CD8-positive, alpha-beta T cell (primary cell): ENCODE measurements at places on chromosomes 3 and 15.

DNA sequence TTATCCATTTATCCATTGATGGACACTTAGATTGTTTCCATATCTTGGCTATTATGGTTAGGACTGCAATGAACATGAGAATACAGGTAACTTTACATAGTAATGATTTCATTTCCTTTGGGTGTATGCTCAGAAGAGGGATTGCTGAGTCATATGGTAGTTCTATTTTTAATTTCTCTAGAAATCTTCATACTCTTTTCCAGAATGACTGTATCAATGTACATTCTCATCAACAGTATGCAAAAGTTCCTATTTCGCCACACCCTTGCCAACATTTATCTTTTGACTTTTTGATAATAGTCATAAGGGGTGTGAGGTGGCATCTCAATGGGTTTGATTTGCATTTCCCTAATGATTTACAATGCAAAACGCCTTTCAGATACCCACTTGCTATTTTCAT lies 6.2 kb upstream of the NIPA1 start:
- no peak for DNase-seq

DNA sequence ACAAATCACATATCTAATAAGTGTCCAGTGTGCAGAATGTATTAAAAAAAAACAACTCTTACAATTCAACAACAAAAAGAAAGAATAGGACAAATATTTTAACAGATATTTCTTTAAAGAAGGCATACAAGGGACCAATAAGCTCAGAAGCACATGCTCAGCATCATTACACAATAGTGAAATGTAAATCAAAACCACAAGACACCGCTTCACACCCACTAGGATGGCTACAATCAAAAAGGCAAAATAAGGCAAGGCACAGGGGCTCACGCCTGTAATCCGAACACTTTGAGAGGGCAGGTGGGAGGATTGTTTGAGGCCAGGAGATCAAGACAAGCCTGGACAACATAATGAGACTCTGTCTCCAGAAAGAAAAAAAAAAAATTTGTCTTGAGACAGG lies 255.6 kb downstream of the MAGI1 start:
- DNase-seq: no peak

DNA sequence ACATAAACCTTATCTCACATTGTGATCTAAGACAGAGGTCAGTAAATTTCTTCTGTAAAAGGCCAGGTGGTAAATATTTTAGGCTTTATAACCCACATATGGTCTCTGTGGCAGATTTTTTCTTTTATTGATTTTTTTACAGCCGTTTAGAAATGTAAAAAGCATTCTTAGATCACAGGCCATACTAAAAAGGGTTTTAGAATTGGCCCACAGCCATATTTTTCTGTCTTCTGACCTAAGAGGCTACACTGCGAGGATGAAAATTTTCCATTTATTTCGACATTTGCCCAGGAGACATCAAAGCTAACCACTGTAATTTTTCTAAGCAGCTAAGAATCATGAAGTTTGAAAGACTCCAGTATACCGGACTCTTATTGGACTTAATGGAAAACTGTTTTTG lies 377.2 kb upstream of the SGO1 start:
- no peak for DNase-seq

DNA sequence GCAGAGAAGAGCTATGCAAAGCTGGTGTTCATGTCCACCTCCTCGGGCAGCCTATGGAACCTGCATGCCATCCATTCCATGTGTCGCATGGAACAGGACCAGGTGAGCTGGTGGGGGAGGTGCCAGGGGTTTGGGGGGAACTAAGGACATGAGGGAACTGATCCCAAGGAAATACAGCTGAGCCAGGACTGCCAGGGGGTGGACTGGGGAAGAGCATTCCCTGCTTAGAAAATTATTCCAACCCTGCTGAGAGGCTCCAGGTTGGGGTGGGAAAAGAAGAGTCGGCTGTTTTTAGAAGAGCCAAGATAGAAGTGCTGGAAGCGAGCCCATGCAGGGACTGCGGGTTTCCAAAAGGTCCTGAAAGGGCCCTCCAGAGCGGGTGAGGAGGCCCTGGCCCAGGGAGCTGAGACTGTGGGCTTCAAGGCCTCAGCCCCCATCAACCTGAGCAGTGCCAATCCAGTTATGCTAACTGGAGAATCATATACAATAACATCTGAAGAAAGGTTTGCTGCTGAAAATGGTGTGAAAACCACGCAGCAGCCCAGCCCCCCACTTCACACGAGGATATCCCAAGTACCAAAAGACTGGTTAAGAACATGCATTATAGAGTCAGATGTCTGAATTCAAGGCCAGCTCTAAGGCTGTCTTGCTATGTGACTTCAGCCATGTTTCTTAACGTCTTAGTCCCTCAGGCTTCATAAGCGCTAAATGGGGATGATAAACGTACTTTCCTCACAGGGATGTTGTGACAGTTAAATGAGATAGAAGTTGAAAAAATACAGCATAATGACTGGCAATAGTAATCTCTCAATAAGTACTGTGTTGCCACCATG lies 7.8 kb downstream of the DISP2 start:
- DNase-seq: no peak

DNA sequence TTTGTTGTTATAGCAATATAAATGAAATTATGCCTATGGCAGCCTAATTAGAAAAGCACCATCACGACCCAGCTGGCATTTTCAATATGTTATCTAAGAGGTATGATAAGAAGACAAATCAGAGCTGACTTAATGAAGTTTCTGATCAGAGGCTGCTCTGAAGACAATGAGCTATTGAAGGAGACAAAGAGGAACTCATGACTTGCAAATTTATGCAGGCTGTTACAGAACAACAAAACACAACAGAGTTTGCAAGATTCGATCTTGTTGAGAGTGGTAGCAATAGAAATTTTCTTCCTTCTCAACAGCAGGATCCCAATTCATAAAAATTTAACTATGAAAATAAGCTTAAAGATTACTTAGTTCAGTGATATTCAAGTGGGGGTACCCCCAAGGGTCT lies 7.7 kb downstream of the CCDC54 start:
- no peak for DNase-seq
